Activated CD4-positive, alpha-beta T cell treated with anti-CD3 and anti-CD28 coated beads, Interleukin-2, amount 50 U/mL, for 48 hours (primary cell): ENCODE measurements at places on chromosomes 2 and 18.

- DNase-seq: no peak
These were observed 405.5 kb upstream of the VWC2L start for GRCh38 chr2:214005337-214005736.

DNA sequence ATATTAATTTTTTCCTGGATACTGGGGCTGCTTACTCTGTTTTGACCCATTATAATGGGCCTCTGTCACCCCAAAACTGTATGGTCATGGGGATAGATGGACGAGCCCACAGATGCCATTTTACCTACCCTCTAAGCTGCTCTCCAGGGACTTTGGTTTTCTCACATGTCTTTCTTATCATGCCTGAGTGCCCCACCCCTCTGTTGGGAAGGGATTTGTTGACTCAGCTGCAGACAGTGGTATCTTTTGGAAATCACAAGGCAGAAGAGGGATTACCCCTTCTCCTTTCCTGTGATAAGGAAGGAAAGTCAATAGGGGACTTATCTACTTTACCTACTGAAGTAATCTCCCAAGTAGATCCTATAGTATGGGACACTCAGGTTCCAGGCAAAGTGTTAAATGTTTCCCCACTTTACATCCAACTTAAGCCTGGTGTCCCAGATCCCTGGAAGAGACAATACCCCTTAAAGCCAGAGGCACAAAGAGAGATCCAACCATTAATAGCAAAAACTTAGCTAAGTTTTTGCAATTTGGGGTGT is 182.7 kb downstream of the RNF152 start:
- no peak for DNase-seq

- no peak for DNase-seq
These were observed 16.4 kb upstream of the RBM44 start for GRCh38 chr2:237782181-237782580.

GRCh38 chr2:181363164-181363563 is 94.0 kb upstream of the ITGA4 start:
- DNase-seq: no peak

DNA sequence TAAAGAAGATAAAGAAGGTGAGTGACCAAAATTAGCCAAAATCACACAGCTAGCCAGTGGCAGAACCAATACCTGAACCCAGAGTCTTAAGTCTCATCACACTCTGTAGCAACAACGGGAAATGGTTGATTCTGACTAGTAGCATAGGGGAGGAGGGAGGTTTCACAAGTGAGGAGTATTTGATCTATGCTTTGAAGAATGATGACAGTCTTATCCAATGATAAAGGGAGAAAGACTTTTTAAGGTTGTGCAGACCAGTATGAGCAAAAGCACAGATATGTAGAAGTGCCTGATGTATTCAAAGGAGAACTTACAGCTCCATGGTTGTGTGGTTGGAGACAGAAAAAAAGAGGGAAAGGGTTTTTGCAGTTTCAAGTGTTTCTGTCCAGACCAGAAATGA is 50.7 kb upstream of the LINC00305 start:
- no peak for DNase-seq

- DNase-seq: peak; percentile 70
These were observed 230.9 kb upstream of the SMAD2 start for GRCh38 chr18:48161191-48161910.

DNA sequence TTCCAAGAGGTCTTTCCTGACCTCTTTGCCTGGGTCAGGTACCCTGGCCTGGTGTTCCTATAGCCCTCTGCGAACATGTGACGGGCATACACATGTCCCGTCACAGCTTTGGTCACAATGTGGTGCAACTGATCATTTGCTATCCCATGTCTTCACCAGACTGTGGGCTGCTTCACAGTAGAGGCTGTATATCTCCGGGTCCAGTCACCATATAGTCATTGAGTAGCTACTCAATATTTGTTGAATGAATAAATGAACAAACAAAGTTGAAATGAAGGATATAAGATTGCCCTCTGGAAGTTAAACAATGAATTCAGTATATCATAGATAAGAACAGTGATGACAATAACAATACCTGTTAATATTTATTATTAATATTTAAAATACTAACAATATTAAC is 16.8 kb downstream of the AOX1 start:
- no peak for DNase-seq

DNA sequence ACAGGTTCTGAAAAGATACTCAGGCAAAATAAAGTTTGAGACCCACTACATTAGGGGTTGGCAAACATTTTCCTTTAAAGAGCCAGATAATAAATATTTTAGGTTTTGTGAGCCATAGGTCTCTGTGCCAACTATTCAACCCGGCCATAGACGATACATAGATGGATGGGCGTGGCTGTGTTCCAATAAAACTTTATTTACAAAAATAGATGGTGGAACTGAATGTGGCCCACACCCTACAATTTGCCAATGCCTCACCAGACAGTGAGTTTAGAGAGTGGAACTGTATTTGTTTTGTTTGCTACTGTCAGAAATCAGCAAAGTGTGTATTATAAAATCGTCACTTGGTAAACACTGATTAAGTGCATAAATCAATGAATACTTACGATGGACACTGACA is 78.0 kb downstream of the ACKR3 start:
- no peak for DNase-seq

DNA sequence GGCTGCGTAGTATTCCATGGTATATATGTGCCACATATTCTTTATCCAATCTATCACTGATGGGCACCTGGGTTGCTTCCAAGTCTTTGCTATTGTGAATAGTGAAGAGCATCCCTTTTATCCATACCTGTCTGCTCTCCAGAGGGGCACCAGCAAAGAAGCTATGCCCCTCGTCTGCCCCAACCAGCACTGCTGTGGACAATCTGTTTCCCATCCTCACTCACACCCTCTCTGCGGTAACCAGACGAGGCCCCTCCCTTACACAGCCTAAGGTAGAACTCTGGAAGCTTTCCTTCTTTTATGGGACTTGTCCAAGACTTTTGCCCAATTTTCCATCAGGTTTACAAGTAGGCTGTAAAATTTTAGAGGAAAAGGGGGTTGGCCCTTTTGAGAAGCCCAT is 24.9 kb downstream of the TTR start:
- no peak for DNase-seq

- DNase-seq: peak; percentile 93
These were observed at the start of gene TTC21B for GRCh38 chr2:165953655-165954606. TTC21B (minus strand) TSS chr2:165953776; CDS start chr2:165953705, 71 bp downstream.

DNA sequence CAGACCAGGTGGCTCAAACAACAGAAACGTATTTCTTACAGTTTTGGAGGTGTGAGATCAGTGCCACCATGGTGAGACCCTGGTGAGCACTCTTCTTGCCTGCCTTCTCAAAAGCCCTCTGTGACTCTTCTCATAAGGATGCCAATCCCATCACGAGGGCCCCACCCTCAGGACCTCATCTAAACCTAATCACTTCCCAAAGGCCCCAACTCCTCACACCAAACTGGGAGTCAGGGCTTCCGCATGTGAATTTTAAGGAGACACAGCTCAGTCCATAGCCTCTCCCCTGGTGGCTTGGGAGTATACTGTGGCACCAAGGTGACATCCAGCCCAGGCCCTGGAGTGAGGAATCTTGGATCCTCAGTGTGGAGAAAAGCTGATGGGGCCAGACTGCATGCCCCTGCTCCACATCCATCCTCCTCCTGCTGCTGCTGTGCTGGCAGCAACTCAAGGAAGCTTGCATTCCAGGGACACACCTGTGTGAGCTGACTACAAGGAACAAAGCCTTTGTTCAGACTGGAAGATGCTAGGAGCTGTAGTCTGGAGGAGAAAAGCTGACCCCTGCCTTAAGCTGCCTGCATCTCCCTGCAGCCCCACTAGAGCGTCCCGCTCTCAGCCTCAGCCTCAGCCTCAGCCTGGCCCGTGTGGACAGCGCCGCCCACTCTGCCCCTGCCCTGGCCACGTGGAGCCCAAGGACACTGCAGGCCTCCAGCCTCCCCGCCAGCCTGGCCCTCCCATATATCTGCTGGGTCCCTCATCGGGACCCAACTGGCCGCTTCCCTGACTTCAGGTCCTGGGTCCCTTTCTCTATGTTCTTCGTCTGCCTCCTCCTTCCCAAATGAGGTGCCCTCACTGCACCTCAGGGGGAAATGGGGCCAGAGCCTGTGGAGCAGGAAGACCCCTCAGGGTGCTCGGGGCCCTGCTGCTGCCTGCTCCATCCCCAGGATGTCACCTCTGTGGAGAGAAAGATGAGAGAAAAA is 87.8 kb upstream of the RAB6C start:
- DNase-seq: no peak

DNA sequence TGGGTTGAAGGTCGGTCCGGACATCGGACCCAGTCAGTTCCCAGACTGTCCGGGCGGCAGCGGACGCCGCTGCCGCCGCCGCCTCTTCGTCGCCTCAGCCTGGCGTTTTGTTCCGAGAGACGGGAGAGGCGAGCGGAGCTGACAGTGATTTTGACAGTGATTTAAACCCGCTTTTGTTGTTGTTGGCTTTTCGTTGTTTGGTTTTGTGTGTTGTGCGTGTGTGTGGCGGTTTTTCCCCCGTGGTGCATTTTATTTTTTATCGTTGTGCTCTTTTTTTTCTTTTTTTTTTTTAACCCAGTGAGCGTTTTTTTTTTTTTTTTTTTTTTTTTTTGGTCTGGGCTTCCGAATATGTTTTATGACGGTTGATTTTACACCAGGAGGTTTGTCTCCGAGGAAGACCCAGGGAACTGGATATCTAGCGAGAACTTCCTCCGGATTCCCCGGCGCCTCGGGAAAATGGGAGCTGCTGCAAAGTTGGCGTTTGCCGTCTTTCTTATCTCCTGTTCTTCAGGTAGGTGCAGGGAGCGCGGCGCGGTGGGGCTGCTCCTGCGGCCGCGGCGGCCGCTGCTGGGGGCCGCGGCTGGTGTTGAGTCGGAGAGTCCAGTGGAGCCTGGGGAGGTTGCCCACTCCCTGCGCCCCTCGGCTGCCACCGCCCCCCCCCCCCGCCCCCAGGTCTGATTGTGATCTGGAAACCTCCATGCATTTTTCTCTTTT is at the start of gene ACVR2A:
ACVR2A (plus strand) TSS at position 333 of the 714 bp plus-strand sequence; CDS start at position 457, 124 bp downstream.
- peak; percentile 49 for DNase-seq

DNA sequence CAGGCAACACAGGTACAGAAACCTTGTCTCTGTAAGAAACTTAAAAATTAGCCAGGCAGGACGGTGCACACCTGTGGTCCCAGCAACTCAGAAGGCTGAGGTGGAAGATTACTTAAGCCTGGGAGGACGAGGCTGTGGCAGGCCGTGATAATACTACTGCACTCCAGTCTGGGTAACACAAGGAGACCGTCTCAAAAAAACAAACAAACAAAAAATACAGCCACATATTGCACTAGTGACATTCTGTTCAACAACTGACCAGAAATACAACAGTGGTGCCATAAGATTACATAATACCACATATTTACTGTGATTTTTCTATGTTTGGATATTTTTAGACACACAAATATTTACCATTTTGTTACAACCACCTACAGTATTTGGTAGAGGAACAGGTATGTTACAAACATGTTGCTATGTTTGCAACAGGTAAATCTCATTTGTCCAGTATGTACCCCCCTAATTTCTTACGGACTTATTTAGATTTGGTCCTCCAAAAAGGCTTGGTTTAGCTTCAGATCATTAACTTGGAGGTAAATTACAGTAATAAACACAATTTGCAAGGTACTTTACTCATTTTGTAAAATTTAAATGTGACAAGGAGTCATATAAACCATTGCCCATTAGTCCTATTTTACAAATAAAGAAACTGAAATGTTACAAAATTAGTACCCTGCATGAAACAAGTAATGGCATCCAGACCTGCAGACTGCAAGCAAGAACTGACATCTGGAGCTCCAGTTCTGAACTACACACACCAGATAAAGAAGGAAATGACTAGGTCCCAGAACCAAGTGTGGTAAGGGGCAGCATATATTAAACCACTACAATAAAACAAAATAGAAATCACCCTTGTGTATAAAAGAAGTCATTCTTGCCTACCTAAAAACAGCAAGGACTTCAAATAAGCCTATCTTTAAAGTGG is 36.8 kb downstream of the TRIP12 start:
- no peak for DNase-seq

GRCh38 chr2:230599853-230600252 is 112.8 kb upstream of the CAB39 start:
- no peak for DNase-seq

GRCh38 chr2:201320701-201321100 is 36.4 kb downstream of the FLACC1 start:
- no peak for DNase-seq

- DNase-seq: no peak
These were observed 55.8 kb upstream of the FAM136A start for GRCh38 chr2:70357684-70358071.

- DNase-seq: no peak
These were observed 87.3 kb downstream of the CBLN2 start for GRCh38 chr18:72456802-72457201.

DNA sequence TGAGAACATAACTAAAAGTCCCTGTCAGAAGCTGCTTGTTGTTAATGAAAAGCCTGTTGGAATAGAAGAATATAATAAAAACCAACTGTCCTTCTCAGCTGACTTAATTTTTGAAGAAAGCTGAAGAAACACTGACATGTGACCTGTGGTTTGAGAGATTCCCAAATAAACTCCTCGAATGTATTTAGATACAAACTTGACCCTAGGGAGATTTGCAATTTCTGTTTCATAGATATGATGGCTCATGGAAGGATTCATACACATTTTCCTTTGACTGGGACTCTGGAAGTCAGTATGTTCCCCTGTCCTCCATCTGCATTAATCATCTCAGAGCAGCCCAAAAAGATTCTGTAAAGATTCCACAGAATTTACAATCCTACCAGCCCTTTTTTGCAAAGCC is 195.1 kb downstream of the TMEM247 start:
- no peak for DNase-seq

DNA sequence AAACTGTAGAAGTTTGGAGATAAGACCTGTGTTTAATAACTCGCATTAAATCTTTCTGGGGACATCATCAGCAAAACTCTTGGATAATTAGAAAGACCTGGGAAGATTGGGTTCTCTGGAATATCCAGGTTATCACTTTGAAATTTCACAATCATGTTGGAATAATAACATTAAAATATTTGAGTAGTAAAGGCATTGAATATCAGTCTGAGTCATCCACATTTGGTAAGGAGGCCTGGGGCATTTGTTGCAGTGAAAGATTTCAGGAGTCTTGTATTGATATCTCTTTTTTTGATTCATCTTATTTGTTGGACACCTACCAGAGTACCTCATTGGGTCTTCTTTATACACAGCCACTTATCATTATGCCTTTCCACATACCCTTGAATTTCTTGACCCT is 95.9 kb downstream of the EPB41L5 start:
- no peak for DNase-seq

- no peak for DNase-seq
These were observed 10.2 kb upstream of the PCARE start for GRCh38 chr2:29084554-29084953.

DNA sequence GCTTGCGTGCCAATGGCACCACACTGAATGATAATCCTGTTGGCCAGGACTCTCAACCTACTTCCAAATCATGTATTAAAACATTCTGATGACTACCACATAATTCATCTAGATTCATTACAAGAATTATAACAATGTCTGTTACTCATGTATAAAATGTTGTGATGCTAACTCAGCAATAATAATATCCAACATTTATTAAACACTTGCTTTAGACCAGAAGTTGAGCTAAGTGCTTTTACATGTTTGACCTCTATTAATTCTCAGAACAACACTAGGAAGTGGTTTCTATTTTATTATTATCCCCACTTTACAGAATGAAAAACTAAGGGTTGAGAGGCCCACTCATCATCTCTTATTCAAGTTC is 178.4 kb downstream of the LNPK start:
- DNase-seq: no peak

GRCh38 chr2:79611448-79612016 is 98.7 kb downstream of the CTNNA2 start:
- DNase-seq: no peak

- DNase-seq: peak; percentile 44
These were observed 3.4 kb upstream of the ASNSD1 start for GRCh38 chr2:189657867-189658266.
